ENCODE measurements at places on chromosomes 2 and 18. TPM values are rescaled to one million over a fixed set of nuclear protein-coding genes. Genes with fewer than 3 reads are reported as not detected.

DNA sequence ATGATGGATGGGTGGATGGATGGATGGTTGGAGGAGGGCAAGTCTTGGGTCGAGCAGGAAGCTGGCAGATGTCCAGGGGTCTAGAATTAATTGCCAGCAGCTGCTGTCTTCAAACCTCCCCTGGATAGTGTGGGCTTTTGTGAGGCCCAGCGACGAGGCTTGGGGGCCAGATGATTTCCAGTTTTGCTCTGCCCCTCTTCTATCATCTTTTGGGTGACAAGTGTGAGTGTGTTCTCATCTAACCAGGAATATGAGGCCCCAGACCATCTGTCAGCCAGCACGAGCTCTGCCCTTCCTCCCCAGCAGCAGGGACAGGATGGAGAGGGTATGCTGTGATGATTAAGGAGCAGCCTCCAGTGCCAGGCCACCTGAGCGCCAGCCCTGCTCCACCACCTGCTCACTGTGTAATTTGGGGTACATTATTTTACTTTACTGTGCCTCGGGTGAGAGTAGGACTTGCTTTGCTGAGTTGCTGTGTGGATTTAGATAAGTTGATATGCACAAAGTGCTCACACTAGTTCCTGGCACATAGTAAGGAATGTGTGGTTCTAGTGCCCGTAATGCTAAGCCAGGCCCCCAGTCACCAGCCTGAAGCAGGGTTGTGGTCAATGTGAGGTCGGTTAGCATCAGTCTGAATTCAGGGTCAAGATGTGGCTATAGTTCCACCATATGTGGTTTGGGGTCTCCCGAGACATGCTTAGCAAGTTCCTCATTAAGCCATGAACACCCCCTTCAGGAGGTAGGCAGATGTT lies 251.1 kb downstream of the CYP26B1 start:
- DNase-seq, result no peak

DNA sequence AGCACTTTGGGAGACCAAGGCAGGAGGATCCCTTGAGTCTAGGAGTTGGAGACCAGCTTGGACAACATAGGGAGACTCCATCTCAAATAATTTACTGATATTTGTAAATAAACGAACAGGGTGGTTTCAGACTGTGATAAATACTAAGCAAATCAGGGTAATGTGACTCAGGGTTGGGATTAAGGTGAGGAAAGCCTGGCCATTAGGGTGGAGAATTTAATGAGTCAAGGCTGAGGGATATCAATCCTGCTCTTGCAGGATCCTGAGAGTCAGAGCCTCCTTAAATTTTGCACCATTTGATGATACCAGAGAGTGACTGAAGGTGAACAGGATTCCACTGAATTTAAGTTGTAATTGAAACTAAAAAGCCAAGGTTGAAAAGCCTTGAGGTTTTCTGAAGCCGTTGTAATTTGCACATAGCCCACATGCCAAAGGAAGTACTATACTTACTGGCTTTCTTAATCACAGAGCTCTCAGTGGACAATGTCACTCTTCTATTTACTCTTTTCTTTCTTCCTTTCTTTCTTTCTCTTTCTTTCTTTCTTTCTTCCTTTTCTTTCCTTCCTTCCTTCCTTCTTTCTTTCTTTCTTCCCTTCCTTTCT lies 28.6 kb upstream of the AP1S3 start:
- no peak for DNase-seq

- DNase-seq, result no peak
Measured at GRCh38 chr2:2022941-2023586, 278.7 kb upstream of the PXDN start.

- no peak for DNase-seq
Measured at GRCh38 chr2:3203497-3204019, 174.1 kb downstream of the EIPR1 start.

NLRC4 gene
- 0.54 TPM for total RNA-seq

- DNase-seq, result no peak
Measured at GRCh38 chr2:12552092-12552491, 164.6 kb upstream of the TRIB2 start.

All from natural killer cell (primary cell).